CD4-positive, CD25-positive, alpha-beta regulatory T cell (primary cell): ENCODE measurements at places on chromosomes 11 and 22.

- no peak for DNase-seq
Measured at GRCh38 chr22:17882727-17883126, 108.5 kb upstream of the BID start.

GRCh38 chr22:37545703-37546436, 14.4 kb upstream of the CDC42EP1 start:
- no peak for DNase-seq

GRCh38 chr11:122877732-122878131, 4.8 kb upstream of the JHY start:
- DNase-seq = no peak

DNA sequence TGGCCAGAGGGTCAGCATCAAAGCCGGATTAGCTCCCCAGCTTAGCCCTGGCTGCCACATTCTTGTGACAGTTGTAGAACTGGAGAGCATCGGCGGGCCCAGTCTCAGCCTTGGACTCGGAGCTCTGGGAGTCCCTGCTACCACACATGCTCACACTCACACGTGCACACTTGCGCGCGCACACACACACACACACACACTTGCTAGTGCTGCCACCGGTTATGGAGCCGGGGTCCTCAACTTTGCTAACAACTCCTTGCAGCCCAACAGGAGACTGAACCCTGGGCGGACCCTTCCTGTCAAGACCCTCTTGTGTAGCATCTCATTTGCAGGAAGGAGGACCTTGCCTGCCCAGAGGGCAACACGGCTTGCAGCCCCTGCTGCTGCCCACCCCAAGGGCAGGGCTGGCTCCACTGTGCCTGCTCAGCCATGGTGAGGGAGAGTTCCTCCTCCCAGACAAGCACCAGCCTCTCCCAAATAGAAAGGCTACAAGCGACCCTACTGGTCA, 107.6 kb downstream of the WNT7B start:
- DNase-seq = no peak

GRCh38 chr11:69569306-69570200, 71.4 kb upstream of the CCND1 start:
- no peak for DNase-seq

- DNase-seq = no peak
Measured at GRCh38 chr11:102253020-102253715, 64.1 kb upstream of the BIRC3 start.

- no peak for DNase-seq
Measured at GRCh38 chr11:10268746-10269488, 25.1 kb downstream of the SBF2 start.

DNA sequence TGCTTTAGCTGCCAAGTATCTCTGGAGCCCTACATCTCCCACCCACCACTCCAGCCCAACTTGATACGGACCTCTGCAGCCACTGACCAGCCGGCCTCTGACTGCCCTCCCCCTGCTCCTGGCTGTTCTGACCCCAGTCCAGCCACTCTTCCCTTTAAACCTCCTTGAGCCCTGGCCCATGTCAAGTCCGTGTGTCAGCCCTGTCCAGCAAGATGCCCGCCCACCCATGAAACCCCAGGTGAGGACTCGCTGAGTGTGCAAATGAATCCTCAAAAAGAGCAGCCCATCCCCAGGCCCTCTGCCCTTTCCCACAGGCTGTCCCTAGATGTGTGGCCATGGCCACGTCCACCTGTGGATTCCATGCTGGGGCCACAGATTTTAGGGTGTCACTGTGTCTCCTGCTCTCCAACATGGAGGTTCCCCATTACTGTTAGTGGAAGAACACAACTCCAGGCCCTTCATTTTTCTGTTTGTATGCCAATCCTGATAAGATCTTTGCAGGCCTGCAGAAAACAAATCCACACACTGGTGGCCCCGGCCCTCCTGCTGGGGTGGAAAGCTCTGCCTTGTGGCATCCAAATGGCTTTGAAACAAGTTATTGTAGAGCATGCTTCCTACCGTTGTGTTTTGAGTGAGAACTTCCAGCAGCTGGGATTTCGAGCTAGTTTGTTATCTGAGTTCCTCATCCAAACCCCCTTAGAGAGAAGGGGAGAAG, 22.7 kb upstream of the ADORA2A start:
- no peak for DNase-seq

DNA sequence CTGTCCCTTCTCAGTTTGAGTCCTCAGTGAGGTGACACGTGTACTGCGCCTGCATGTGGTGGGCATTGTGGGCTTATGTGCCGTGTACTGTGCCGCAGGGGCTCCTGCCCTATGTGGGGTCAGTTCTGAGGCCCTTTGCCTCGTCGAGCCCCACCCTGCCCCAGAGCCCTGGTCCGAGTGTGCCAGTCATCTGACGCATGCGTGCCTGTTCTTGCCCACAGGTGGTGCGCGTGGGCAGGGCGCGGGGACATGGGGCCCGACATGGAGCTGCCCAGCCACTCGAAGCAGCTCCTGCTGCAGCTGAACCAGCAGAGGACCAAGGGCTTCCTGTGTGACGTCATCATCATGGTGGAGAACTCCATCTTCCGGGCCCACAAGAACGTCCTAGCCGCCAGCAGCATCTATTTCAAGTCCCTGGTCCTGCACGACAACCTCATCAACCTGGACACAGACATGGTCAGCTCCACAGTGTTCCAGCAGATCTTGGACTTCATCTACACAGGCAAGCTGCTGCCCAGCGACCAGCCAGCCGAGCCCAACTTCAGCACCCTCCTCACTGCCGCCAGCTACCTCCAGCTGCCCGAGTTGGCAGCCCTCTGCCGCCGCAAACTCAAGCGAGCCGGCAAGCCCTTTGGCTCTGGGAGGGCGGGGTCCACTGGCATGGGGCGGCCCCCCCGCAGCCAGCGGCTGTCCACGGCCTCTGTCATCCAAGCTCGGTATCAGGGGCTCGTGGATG, 22.3 kb upstream of the TMEM191C start:
- no peak for DNase-seq

GRCh38 chr22:29328055-29328454, 12.6 kb upstream of the RASL10A start:
- no peak for DNase-seq

GRCh38 chr11:67614730-67615714, 8.3 kb downstream of the NDUFV1 start:
- DNase-seq = peak; percentile 75
